ENCODE measurements at places on chromosomes 7 and 10.

DNA sequence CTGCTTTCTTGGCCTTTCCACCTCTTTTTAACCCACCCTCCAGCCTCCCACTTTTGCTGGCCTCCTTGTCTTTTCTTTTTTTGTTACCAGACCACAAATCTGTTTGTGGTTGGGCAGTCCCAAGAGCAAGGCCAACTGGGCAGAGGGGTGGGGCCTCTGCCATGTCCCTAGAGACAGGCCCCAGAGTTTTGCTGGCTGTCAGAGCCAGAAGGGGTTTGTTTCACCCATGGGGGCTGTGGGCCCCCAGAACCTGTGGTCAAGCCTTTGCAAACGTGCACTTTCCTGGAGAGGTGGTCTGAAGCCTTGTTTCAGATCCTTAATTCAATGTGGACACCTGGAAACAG is 10.3 kb downstream of the ZMIZ1 start:
- no peak for DNase-seq

DNA sequence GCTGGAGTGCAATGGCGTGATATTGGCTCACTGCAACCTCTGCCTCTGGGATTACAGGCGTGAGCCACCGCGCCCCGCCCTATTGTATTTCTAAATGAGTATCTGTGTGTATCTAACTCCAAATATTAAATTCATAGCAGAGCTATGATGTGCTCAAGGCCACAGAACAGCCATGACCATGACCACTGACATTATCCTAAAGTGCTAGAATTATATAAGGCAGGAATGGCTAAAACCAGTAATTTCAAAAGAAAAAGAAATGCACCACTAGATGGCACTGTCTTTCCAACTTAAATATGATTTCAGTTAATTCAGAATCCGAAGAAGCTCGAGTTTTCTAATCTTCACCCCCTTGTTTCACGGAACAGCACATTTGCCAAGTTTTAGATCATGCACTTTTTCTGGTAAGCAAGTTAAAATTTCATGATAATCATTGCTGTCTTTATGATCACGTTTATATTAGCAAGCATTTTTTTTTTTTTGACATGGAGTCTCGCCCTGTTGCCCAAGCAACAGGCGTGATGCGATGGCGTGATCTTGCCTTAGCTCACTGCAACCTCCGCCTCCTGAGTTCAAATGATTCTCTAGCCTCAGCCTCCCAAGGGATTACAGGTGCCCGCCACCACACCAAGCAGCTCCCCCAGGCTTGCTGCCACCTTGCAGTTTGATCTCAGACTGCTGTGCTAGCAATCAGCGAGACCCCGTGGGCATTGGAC is 65.3 kb downstream of the OR13A1 start:
- peak; percentile 74 for DNase-seq

DNA sequence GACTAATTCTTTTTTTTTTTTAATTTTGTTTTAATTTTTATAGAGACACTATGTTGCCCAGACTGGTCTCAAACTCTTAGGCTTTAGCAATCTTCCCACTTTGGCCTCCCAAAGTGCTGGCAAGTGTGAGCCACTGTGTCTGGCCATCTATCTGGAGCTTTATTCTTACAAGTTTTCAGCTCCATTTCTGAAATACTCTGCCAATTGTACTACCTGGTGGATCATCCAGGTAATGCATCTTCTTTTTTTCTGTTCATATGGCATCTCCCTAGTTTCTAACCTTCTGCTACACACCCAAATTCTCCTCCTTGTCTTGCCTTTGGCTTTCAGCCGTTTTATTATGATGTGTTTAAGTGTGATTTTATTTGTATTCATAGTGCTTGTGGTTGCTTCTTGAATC is 40.2 kb downstream of the ZNF365 start:
- DNase-seq: no peak

DNA sequence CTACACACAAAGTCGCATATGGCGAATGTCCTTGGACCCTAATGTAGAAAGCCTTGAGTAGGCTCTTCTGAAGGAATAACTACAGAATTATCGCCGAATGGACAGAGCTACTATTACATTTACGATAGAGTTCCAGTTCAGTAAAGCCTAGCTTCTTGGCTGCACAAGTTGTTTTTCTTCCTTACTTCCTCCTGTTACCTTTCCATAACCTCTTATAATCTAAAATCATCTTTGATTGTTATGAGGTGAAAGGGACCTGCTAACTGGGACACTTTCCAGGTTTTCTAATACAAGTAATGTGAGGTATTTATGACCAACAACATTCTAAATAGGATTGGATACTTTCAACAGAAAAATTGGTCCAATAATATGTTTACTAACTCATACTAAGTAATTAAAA is 31.2 kb downstream of the MACC1 start:
- DNase-seq: no peak

DNA sequence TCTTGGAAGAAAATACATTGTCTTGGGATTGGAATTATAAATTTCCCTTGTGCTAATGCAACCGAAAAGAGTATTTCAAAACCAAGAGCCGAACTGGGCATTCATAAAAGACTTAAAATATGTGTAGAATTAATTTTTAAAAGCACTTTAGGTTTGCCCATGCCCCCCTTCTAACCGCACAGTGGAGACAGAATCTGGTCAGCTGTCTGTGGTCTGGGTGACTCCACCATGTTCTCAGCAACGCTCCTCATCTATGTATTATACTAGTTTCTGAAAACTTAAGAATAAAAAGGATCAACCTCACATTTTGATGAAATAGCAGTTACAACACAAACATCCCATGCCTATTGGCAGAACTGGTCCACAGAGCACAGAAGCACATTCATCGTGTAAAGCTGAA is 192.6 kb upstream of the C7orf33 start:
- DNase-seq: no peak

DNA sequence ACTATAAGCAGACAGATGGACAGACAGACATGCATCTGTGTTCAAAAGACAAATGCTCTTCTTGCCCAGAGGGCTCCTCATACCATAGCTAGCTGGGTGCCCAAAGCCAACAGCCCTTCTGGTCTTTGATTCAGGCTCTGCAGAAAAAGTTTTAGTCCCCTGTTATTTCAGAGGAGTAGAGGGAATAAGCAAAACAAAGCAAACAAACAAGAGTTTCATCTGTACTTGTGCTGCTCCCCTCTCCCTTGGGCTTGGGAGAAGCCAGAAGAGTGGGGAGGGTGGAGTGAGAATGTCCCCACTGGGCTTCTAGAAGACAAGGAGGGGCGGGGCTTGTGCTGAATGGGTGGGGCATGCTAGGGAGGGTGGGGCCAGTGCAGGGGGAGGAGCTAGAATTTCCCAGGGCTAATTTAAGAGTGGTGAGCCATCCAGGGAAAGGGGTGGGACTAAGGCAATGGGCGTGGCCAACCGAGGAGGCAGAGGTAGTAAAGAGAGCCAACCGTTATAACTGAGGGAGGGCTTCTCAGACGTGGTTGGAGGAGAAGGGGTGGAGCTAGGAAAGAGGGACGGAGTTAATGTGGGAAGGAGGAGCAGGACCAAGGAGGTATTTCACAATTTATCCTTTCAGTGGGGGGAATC is 101.2 kb upstream of the MGMT start:
- DNase-seq: no peak

DNA sequence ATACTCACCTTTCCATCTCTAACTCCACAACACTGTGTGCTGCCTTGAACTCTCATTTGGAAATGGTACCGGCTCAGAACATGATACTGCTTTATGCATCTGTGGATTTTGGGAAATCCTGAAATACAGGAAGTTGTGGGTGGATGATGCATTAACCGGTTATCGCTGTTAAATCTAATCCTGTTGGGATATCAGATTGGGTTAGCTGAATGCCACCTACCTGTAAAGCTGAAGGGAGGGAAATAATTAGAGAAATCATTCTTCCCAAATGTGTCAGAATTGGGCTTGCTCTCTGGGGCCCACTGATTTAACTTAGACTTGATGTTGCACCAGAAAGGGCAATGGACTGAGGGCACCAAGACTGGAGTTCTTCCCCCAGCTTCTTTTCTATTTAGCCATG is 54.0 kb downstream of the CH25H start:
- DNase-seq: no peak

DNA sequence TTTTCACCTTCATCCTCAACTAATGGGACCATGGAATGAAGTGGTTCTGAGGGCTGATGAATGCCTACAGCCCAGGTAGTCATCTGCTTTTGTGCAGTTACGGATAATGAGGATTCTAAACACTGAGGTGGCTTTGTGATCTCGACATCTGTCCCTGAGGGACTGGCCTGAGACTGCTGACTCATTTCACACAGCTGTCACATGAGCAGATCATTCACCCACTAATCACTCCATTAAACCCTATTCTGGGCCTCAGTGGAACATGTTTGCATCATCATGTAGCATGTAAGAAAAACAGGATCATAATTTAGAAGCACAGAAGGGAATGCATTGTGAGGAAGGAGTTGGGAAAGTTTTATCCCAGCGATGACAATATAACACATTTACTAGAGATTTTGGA is 79.4 kb upstream of the FEZF1 start:
- no peak for DNase-seq

- DNase-seq: no peak
Observed at GRCh38 chr10:22548344-22548743, 166.0 kb downstream of the PIP4K2A start.

GRCh38 chr10:66799474-66799873 is 126.4 kb upstream of the LRRTM3 start:
- no peak for DNase-seq

DNA sequence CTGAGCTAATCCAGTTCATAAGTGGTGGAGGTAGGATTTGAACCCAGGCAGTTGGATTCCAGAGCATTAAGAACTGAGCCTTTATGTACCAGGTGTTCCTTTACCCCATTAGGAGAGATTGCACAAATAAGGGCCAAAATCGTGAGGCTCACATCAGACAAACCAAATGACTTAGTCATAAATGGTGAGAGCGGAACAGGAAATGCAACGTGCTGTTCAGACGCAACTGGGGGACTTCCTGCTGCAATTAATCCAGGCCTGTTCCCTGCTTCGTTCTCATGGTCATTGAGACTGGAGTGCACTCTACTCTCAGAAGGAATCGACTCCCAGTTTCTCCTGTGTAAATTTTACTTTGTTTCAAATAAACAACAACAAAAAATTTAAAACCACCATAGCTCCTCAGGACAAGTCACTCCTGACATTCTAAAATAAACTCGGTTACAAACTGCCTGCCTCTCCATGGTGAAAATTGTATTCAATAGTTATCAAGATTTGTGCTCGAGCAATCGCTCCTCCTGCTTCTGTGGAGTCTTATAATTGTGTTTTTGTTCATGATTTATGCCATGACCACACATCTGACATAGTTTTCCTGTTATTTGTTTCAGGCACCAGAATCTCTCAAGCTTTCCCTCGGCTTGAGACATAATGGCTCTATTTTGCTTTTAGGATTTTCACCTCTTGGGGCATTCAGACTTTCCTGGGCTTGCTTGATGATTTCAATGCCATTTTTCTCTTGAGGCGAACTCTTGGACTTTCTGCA is 115.3 kb upstream of the BMPER start:
- DNase-seq: no peak

DNA sequence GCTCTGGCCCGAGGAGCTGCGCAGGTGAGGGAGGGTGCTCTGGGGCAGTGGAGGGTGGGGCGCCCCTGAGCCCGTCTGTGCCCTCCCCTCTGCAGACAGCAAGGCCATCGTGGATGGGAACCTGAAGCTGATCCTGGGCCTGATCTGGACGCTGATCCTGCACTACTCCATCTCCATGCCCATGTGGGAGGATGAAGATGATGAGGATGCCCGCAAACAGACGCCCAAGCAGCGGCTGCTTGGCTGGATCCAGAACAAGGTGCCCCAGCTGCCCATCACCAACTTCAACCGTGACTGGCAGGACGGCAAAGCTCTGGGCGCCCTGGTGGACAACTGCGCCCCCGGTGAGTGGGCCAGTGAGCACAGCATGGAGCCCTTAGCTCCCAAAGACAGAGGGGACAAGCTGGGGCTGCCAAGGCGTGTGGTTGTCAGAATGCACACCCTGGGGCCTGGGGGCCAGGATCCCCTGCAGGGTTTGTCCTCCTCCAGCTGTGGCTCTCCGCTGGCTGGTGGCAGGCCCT is 5.1 kb downstream of the FLNC start:
- no peak for DNase-seq

- DNase-seq: peak; percentile 1
Observed at GRCh38 chr10:102347236-102347828, 48.2 kb upstream of the NFKB2 start.

- no peak for DNase-seq
Observed at GRCh38 chr10:59888781-59889435, 17.4 kb downstream of the CCDC6 start.

DNA sequence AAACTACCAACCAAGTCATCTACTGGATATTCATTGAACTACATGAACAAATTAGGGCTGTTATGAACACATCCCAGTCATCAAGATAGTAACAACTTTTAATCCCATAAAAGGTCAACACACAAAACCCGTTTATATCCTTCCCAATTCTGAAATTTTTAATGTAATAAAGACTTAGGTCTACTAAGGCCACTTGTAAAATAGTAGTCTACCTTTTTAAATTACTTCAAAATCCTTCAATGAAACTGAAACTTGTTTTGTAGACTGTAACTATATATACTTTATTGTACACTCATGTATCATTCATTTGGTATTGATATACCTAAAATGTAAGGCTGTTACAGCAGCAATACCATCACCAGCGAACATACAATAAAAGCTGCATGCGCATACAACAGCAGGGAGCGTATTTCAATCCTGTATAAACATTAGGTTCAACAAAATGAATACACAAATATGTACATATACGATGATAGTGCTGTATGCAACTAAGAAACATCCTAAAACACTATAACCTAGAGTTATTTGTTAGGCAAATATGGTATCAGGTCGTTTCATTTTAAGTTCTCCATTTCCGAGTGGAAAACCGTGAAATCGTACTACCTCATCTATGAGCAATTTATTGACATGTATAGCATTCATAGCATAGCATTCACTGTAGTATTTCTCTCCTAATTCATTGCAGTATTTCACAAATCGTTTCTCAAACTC is 973 bp downstream of the ATAD1 start:
- no peak for DNase-seq

DNA sequence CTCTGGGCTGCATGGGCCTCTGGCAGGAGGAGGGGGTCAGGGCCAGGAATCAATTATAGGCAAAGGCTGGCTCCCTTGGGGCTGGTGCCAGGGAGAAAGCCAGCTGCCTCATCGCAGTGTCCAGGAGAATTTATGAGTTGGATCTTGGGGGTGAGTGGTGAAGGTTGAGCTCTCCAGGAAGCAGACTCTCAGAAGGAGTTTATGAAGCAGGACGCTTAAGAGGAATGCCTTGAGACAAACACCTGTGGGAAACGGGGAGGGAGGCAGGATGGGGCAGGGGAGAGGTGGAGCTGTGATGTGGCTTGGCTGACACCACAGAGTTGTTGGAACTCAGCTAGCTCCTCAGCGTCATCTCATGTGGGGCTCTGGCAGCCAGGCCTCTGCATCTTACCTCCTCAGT is 428.5 kb downstream of the RPS24 start:
- DNase-seq: no peak

DNA sequence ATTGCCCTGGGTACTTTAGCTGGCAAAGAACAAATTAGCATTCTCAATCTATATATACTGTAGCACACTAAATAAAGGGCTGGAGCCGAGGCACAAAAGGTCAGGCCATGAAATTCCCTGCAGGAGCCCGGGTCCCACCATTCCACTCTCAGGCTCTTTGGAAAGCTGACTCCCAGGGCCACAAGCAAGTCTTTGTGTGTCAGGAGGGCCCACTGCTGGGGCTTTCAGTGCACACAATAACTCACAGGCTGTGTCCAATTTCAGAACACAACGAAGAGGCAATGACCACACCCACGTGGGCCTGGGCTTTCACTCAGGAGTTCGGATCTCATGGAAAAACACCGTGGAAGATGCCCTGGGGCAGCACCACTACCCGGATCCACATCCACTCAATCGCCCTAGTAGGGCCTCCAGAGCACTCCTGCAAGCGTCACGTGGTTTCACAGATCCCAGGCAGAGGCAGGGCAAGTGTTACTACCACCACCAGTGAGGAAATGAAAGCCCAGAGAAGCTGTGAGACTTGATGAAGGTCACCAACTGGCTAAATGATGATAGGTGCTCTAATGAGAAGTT is 60.3 kb downstream of the COBL start:
- no peak for DNase-seq
